ENCODE measurements at places on chromosomes 11 and 22. TPM values are rescaled to one million over a fixed set of nuclear protein-coding genes. Genes with fewer than 3 reads are reported as not detected.

The SYCE3 gene
- total RNA-seq, result not detected

The SLC5A1 gene
- not detected for total RNA-seq

The RCOR2 gene
- total RNA-seq, result 39.4 TPM

The RPUSD4 gene
- total RNA-seq, result 41.0 TPM

The RASGRP2 gene
- total RNA-seq, result 0.73 TPM

GRCh38 chr22:39580006-39580441 lies 9.5 kb downstream of the CACNA1I start:
- no peaks in the 10 kb centered on the region for H3K4me1 ChIP-seq
- no peak for DNase-seq
- H3K27me3 ChIP-seq, result peaks cover 33% of the 10 kb centered on the region
- no peak overlapping the region for H3K27ac ChIP-seq
- no peak overlapping the region for H3K4me3 ChIP-seq

DNA sequence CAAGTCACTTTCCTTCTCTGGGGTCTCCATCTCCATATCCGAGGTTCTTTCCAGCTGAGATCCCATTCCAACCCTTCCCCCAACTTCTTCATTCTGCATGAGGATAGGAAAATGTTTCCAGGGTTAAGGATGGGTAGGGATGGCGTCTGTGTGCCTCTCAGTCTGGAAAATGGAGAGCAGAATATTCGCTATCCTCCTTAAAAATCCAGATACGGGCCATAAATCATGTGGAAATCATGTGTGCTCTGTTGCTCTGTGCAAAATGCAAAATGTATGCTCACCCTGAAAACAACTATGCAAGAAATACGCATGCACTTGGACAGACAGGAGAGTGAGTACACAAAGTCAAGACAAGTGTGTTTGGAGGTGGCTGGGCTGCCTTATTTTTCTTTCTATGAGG lies 3.2 kb downstream of the CREB3L1 start:
- H3K27ac ChIP-seq, result no peak overlapping the region
- no peaks in the 10 kb centered on the region for H3K36me3 ChIP-seq
- DNase-seq, result no peak
- H3K27me3 ChIP-seq, result peaks cover 18% of the 10 kb centered on the region

- H3K36me3 ChIP-seq, result no peaks in the 10 kb centered on the region
- DNase-seq, result no peak
- no peak overlapping the region for H3K27ac ChIP-seq
- no peak overlapping the region for H3K4me3 ChIP-seq
Measured at GRCh38 chr11:61028135-61028729, 56.8 kb downstream of the CD6 start.

- H3K36me3 ChIP-seq, result no peaks in the 10 kb centered on the region
- H3K27me3 ChIP-seq, result peaks cover 52% of the 10 kb centered on the region
- DNase-seq, result peak; percentile 59
- H3K4me3 ChIP-seq, result peak overlapping the region; percentile 58
Measured at GRCh38 chr11:46238078-46238966, 39.1 kb upstream of the CREB3L1 start.

GRCh38 chr22:28023774-28024173 lies 104.7 kb upstream of the PITPNB start:
- no peak for DNase-seq
- no peak overlapping the region for H3K27ac ChIP-seq
- H3K27me3 ChIP-seq, result no peaks in the 10 kb centered on the region
- peaks cover 33% of the 10 kb centered on the region for H3K4me1 ChIP-seq
- no peak overlapping the region for H3K4me3 ChIP-seq
- H3K36me3 ChIP-seq, result no peaks in the 10 kb centered on the region

DNA sequence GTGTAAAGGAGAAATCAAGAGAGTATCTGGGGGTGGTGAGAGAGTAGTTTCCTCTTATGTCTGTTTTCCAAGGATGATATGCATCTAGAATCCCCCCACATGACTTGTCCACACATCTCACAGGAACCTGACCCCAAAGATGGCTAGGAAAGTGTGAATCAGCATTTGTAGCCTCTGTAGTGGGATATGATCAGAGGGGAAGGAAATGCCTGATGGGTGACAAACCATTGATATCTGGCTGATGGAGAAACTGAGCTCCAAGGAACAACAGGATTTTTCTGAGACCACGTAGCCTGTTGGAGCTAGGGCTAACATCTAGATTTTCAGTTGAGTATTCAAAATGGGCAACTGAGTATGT lies 369.4 kb downstream of the DDX10 start:
- H3K27ac ChIP-seq, result no peak overlapping the region
- no peak for DNase-seq
- peaks cover 3% of the 10 kb centered on the region for H3K4me1 ChIP-seq
- no peaks in the 10 kb centered on the region for H3K36me3 ChIP-seq
- no peaks in the 10 kb centered on the region for H3K27me3 ChIP-seq
- H3K4me3 ChIP-seq, result no peak overlapping the region

- no peak overlapping the region for H3K4me3 ChIP-seq
- no peaks in the 10 kb centered on the region for H3K36me3 ChIP-seq
- H3K27me3 ChIP-seq, result peaks cover 3% of the 10 kb centered on the region
- no peak overlapping the region for H3K27ac ChIP-seq
- H3K4me1 ChIP-seq, result peaks cover 22% of the 10 kb centered on the region
Measured at GRCh38 chr22:39117585-39118191, 20.6 kb downstream of the APOBEC3H start.

DNA sequence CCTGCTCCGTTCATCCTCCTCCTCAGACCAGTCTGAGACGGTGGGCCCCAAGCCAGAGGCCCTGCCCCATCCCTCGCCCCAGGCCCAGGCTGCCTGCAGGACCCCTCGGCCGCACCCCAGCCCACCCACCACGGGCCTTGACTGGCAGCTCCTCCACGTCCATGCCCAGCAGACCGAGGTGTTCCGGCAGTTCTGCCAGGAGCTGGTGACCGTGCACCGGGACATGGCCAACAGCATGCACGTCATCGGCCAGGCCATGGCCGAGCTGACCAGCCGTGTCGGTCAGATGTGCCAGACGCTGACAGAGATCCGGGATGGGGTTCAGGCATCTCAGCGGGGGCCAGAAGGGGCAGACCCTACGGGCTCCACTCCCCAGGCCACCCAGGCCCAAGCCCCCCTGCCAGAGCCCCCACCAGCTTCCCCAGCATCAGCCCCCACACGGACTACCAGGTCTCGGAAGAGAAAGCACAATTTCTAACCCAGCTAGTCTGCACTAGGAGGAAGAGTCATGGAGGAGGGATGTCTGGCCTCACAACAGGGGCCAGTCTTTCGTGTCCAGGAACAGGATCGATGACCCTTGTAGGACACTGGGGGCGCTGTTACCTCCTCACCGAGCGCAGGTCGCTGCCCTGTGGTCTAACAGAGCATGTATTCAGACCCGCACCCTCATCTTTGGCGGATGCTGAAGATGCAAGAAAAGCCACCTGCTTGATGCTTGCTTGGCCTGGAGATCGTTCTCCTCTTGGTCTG lies 66.3 kb downstream of the PRDM11 start:
- H3K4me3 ChIP-seq, result no peak overlapping the region
- no peak for DNase-seq

DNA sequence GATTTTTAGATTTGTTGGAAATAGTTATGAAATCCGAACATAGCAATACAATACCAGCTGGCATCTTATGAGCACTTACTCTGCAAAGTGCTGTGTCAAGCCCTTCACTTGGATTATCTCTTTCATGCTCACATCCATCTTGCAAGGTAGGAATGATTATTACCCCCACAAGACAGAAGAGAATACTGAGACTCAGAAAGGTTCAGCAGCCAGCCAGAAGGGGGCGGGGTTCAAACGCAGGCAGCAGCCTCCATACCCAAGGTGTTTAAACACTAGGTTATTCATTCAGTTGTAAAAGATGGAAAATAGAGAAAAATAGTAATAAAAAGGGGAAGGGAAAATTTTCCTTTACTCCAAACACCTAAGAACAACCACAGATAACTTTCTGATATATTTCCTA lies 158.5 kb downstream of the CCDC34 start:
- DNase-seq, result no peak
- H3K4me1 ChIP-seq, result peaks cover 32% of the 10 kb centered on the region
- peaks cover 12% of the 10 kb centered on the region for H3K36me3 ChIP-seq
- no peak overlapping the region for H3K27ac ChIP-seq

DNA sequence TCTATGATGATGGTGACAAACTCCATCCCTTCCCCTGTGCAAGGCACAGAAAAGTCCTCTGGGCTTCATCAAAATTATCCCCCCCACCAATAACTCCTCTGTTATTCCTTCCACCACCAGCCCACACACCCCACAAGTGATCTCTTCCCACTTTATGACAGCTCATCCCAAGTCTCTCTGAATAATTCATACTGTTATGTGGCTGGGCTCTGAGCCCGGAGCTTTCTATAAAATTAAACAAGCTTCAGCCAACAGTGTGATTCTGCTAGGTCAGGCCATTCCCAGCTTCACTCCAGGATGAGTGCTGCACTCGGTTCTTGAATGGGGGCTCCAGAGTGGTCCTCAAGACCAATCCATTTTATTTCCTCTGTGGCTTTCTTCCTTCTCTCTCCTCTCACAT lies 83.0 kb downstream of the INSC start:
- no peak overlapping the region for H3K27ac ChIP-seq
- H3K4me3 ChIP-seq, result no peak overlapping the region
- H3K27me3 ChIP-seq, result no peaks in the 10 kb centered on the region
- DNase-seq, result no peak
- peaks cover 17% of the 10 kb centered on the region for H3K4me1 ChIP-seq
- H3K36me3 ChIP-seq, result no peaks in the 10 kb centered on the region

GRCh38 chr22:28019360-28019759 lies 100.3 kb upstream of the PITPNB start:
- no peaks in the 10 kb centered on the region for H3K27me3 ChIP-seq
- H3K4me3 ChIP-seq, result no peak overlapping the region
- DNase-seq, result no peak
- no peaks in the 10 kb centered on the region for H3K36me3 ChIP-seq
- no peak overlapping the region for H3K27ac ChIP-seq

DNA sequence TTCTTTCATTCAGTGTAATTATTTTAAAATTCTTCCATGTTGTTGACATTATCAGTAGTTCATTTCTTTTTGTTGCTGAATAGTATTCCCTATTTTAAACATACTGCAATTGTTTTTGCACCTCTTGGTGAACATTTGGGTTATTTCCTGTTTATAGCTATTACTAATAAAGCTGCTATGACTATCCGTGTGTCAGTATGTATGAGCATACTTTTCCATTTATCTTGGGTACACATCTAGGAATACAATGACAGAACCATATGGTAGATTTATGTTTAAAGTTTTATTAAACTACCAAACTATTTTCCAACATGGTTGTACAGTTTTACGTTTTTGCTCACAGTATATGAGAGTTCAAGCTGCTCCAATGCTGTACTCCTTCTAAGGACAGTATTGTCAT lies 22.0 kb upstream of the FIBIN start:
- no peak overlapping the region for H3K27ac ChIP-seq
- H3K36me3 ChIP-seq, result no peaks in the 10 kb centered on the region
- H3K4me3 ChIP-seq, result no peak overlapping the region
- no peaks in the 10 kb centered on the region for H3K4me1 ChIP-seq
- DNase-seq, result no peak
- H3K27me3 ChIP-seq, result no peaks in the 10 kb centered on the region
